ENCODE measurements at places on chromosomes 11 and 22. TPM values are rescaled to one million over a fixed set of nuclear protein-coding genes. Genes with fewer than 3 reads are reported as not detected.

BATF2 gene
- total RNA-seq = 6.3 TPM

UPB1 gene
- total RNA-seq = 2.1 TPM

POU2AF2 gene
- not detected for total RNA-seq

WNT7B gene
- total RNA-seq = 12.5 TPM

CCDC88B gene
- 13.6 TPM for total RNA-seq

BRSK2 gene
- total RNA-seq = 0.52 TPM

BARX2 gene
- total RNA-seq = 1.1 TPM

KCNC1 gene
- total RNA-seq = not detected

OR9G4 gene
- not detected for total RNA-seq

KCNJ1 gene
- total RNA-seq = 0.12 TPM

BCR gene
- 28.4 TPM for total RNA-seq

NLRP6 gene
- total RNA-seq = 2.7 TPM

All from lung (tissue), 17 donors.